ENCODE measurements at places on chromosomes 7 and 10.
A peak's percentile ranks its signal among the peaks of the same experiment; 100 is the strongest.

- DNase-seq = no peak
Observed at GRCh38 chr7:125618516-125618915, 688.9 kb upstream of the POT1 start.

GRCh38 chr10:72808001-72808400 lies 85.5 kb upstream of the OIT3 start:
- DNase-seq = peak; percentile 36

DNA sequence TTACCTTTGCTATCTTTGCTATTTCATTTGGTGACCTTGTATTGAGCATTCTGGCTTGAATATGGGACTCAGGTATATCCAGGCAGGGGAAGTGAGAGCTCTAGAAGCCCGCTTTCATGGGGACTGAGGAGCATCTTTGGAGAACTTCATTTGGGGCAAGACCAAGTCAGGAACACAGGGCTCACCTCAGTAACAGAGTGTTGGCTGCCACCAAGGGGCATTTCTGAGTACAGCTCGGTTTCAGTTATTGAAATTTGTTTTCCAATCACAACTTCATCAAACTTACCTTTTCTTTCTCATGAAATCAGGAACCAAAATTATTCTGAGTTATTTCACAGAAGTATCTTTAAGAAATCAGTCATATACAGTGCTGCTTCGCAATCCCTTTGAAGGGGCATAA lies 337.2 kb downstream of the C7orf25 start:
- DNase-seq = no peak

- no peak for DNase-seq
Observed at GRCh38 chr10:2914741-2915140, 152.6 kb upstream of the PFKP start.

- DNase-seq = no peak
Observed at GRCh38 chr10:133327651-133328357, 8.9 kb downstream of the CALY start.

- no peak for DNase-seq
Observed at GRCh38 chr7:99190359-99191009, 17.4 kb downstream of the KPNA7 start.

Data from NCI-H2171 (cell line).